T-helper 9 cell (primary cell): ENCODE measurements at places on chromosomes 2 and 18.

- DNase-seq = no peak
These were observed 20.5 kb upstream of the BCL2L11 start for GRCh38 chr2:111100087-111100764.

DNA sequence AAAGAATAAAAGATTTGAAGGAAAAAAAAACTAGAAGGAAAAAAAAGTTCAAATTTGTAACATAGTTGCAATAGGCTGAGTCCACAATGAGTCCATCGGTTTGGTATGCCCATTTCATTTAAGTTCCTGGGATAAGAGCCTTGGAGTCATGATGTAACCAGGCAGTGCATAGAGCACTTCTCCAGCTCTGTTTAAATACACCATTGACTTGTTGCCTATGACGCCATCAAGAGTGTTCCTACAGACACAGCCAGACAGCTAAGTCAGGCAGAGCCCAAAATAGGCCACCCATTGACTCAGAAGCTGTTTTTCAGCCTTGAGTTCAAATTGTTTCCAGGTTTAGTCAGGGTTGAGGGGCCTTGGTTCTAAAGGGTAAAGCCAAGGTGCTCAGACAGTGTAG lies 44.9 kb downstream of the SOCS6 start:
- DNase-seq = no peak

DNA sequence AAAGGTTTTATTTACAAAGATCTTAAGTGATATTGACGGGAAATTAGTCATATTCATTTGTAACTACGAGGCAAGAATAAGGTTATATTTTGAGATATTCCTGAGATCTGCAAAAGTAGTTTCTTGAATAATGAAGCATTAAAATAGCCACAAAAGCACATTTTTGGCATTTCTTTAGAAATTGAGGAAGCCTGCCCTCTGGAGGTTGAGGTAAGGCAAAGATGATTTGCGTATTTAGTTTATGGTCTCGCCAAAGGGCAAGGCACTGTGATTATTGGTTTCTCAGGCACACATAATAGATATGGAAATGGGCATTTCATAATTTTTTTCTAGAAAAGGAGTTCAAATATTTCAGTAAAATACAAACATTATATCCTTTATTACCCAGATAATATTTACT lies 143.7 kb upstream of the RPRM start:
- no peak for DNase-seq

DNA sequence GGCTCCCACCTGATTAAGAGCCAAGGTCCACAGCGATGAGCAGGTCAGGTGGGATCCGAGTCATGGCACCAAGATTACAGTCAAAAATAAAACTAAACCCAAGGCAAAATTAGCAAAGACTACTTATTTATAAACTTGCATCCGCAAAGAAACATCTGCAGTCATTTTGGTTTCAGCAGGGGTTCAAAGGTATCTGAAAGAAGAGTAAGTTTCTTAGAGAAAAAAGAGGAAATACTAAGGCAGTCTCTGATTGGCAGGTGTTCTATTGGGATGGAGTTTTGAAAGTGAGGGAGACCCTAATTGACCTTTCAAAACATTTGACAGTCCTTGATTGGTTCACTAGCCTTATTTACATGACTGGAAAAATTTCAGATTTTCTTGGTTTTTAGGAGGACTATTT lies 11.0 kb upstream of the PLB1 start:
- no peak for DNase-seq

DNA sequence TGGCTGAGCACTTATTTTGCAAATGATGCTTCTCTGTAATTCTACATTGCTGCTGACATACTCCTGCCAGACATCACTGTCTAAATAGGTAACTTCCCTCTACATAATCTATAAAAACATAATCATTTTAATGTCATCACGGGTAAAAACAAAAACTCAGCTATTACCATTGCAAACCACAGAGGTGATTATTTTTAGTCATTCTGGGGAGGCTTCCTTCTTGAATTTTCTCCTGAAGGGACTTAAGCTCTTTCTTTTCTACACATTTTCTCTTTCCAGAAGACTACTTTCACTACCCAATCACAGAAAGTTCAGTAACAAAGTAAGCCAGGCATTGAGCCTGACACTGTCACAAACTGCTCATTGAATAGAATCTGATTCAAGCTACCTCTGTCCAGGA lies 40.4 kb upstream of the NFU1 start:
- no peak for DNase-seq

GRCh38 chr2:217431577-217432269 lies 571.1 kb downstream of the TNS1 start:
- DNase-seq = no peak

- no peak for DNase-seq
These were observed 224.3 kb downstream of the ANAPC1 start for GRCh38 chr2:111659361-111660333.
